ENCODE measurements at places on chromosomes 2 and 18.

GRCh38 chr18:30987467-30988241 is 54.9 kb downstream of the DSC3 start:
- DNase-seq, result no peak

DNA sequence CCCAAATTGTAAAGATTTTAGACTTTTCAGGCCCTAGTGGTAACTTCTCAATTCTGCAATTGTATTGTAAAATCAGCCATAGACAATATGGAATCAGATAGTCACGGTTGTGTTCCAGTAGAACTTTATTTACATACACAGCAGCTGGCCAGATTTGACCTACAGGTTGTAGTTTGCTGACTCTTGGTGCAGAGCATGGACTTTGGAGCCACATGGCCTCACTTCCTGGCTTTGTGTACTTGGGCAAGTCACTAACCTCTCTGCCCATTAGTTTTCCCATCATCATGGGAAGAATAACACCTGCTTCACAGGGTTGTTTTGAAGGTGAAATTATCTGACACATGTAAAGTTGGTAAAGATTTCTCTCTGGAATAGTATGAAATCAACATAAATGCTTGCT is 147.6 kb downstream of the TMEM200C start:
- no peak for DNase-seq

DNA sequence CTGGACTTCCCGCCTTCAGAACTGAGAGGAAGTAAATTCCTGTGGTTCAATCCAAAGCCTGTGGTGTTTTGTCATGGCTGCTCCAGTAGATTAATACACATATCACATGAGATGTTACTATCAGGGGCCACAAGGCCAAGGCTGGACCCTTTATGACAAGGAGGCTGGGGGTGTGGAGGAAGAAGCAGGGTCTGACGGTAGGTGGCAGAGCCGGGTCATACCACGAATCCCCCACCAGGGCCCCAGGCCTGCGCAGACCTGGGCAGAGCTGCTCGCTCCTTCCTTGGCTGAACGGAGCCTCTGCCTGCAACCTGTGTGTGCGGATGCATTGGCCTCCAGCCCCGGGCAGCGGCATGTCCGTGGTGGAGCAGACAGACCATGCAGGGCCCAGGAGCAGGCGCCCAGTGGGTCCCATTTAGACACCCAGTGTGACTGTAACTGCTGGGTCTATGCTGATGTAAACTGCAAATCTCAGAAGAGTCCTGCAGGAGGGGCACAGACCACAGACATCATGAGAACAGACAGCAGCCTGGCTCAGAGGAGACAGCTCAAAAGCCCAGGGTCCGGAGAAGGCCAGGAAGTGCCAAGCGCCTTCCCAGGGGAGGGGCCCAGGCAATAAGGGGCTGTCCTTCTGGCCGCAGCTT is 155.2 kb downstream of the PXDN start:
- DNase-seq, result no peak

- no peak for DNase-seq
Observed at GRCh38 chr2:234596696-234597575, 100.1 kb upstream of the ARL4C start.

GRCh38 chr2:185785851-185786473 is 47.4 kb downstream of the FSIP2 start:
- no peak for DNase-seq

GRCh38 chr2:120948662-120949011 is 213.0 kb downstream of the GLI2 start:
- DNase-seq, result no peak

- no peak for DNase-seq
Observed at GRCh38 chr2:160792837-160793236, 299.2 kb upstream of the RBMS1 start.

GRCh38 chr2:165691615-165692014 is 102.4 kb downstream of the GALNT3 start:
- DNase-seq, result no peak

DNA sequence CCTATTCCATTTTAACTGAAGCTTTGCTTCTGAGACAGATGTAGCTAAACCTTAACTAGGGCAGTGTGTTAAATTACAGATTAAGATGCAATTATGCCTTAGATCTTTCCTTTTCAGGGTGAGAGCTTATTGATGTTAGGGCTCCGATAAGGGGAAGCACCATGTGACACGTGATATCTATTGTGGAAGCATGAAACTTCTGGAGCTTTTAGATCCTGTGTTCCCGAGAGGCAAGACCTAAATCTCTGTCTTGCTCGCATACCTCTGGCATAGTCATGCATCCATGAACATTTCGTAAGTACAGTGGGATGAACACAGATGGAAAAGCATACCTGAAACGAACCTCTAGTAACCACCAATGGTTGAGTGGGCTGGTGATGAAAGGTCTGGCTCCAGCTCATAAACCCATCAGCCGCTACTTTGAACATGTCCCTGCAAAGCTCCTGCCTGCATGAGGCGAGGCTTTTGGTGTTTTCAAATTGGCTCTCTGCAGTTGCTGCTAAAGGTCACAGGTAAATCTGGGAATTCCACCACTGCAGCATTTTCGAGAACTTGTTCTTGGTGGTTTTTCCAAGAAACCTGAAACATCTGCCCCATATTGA is 3.7 kb upstream of the NRP2 start:
- no peak for DNase-seq

- DNase-seq, result no peak
Observed at GRCh38 chr2:200863782-200864175, 679 bp downstream of the CLK1 start.

DNA sequence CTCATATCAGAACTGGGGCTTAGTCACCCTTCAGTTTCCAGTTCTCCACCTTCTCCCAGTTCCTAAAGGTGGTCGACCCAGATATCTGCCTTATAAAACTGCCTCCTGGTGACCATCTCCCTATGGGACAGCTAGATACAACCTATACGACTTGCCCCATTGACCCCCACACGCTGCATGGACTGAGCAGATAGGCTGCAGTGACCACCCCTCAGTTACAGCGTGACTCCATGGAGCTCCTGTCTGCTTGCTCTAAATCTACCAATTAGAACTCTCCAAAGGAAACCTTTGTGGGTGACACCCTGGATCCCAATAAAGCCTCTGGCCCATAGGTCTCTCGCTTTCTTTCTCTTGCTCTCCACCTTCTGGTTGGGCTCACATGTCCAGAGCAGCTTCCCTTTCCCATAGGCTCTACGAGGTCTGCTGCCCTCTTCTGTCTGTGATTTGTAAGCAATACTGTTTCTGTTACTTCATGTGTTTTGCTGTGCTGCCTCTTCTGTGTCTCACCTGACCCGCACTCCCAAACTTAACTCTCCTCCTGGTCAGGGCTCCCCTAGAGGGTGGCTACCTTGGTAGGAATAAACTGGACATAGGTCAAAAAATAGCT is 971.3 kb upstream of the FAM98A start:
- no peak for DNase-seq

GRCh38 chr2:173458991-173459780 is 104.5 kb downstream of the CDCA7 start:
- DNase-seq, result no peak

- no peak for DNase-seq
Observed at GRCh38 chr2:36596397-36596796, 1.6 kb downstream of the FEZ2 start.

GRCh38 chr2:51243892-51244535 is 212.1 kb upstream of the NRXN1 start:
- no peak for DNase-seq

DNA sequence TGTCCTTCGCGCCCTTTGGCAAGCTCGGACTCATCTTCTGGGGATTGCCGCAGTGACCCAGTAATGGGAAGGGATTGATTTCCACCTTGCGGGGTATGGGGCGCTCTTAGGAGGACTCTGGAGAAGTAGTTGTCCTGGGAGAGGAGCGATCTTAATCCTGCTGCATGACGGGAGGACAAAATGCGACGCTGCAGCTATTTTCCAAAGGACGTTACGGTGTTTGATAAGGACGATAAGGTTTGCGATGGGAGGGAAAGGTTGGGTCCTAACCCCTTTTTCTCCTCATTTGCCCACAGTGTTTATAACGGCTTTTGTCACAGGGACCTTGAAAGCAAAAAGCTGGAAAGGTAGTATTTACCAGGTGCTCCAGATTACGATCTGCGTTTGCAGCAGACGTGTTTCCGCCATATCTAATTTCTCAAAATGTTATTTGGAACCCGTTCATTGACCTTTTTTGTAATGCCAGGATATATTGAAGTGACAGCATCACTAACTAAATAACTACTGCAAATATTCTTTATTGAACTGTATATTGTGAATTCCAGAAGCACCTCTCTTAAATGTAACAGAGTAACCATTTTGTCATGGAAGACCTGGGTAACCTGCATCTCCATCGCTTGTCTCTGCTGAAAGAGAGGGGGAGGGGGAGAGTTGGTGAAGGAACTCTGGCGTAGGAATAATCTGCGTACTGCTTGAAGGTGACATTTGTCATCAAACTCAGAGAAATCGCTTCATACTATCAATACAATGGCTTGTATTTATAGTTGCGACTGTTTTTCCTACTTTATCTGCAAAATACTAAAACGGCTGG is 590 bp downstream of the MDH1 start:
- no peak for DNase-seq

- peak; percentile 42 for DNase-seq
Observed at GRCh38 chr2:98412751-98413458, 31.8 kb upstream of the INPP4A start.

DNA sequence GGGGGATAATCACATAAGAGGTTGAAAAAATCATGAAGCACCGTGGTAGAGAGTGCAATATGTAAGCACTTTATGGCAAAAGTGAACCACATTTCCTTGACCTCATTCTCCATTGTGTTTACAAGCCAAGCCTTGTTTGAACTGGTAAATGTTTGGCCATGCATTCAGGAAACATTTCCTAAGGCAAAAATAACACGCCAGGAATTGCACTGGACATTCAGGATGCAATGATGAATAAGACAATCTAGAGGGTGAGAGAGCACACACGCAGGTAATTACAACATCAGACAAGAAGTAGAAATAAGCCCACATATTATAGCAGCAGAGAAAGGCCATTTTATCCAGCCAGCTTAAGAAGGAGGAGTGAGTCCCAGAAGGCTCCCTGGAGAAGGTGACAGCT is 218.0 kb upstream of the OSR1 start:
- no peak for DNase-seq

DNA sequence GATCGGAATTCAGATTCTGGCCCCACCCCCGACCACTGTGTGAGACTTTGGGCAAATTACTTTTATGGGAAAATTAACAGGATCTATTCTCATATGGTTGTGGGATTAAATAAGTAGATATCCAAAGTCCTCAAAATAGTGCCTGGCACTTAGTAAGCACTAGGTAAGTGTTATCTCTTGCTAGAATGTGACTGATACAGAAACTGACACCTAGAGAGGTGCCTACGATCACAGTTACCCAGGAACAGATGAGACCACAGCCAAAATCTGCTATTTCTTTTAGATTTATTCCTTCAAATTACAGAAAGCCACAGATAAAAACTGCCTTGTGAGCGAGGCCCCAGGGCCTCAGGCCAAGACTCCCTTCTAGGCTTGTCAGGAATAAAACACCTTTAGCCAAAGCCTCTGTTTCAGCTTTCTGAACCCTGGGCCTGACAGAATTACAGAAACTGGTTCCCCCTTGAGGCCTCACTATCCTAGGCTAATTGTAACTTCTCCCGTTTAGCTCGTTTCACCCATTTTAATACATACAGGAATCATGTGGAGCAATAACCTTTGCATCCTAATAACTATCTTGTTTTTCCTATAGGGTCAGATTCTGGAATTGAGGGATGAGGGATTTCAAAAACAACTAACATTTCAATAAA is 22.3 kb upstream of the CHMP1B start:
- DNase-seq, result no peak

DNA sequence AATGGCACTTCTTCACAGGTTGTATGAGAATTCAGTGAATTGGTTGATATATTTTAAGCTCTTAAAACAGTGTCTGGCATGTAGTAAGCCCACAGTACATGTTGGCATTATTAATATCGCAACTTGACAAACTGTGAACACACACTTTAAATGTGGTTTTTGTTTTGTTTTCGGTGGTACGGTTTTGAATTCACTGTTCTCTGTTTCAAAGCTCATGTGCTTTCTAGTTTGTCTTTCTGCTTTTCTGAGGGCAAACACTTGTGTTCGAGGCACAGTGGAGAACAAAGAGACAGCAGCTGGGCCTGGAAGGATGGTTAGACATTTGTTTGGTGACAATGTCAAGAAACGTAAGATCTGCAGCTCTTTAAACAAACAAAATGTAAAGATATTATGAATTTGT is 276.5 kb upstream of the MC4R start:
- no peak for DNase-seq

DNA sequence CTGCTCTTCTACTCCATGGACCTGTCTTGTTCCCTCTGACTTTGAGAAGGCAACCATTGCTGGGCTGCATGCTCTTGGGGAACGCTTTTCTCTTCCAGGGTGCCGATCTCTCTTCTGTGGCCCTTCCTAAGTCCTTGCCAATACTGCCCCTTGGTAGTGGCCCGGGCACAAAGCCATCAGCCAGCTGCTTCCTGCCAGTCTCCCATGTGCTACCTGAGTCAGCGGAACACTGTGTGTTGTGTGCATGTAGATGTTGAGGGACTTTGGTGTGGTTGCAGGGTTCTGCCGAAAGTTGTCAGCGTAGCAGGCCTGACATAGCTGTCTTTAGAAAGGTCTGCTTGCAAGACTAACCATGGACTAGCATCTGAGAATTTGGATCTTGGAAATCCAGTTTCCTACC is 35.4 kb downstream of the MGAT5 start:
- DNase-seq, result peak; percentile 39

GRCh38 chr2:119531292-119531691 is 7.0 kb upstream of the SCTR start:
- DNase-seq, result no peak

DNA sequence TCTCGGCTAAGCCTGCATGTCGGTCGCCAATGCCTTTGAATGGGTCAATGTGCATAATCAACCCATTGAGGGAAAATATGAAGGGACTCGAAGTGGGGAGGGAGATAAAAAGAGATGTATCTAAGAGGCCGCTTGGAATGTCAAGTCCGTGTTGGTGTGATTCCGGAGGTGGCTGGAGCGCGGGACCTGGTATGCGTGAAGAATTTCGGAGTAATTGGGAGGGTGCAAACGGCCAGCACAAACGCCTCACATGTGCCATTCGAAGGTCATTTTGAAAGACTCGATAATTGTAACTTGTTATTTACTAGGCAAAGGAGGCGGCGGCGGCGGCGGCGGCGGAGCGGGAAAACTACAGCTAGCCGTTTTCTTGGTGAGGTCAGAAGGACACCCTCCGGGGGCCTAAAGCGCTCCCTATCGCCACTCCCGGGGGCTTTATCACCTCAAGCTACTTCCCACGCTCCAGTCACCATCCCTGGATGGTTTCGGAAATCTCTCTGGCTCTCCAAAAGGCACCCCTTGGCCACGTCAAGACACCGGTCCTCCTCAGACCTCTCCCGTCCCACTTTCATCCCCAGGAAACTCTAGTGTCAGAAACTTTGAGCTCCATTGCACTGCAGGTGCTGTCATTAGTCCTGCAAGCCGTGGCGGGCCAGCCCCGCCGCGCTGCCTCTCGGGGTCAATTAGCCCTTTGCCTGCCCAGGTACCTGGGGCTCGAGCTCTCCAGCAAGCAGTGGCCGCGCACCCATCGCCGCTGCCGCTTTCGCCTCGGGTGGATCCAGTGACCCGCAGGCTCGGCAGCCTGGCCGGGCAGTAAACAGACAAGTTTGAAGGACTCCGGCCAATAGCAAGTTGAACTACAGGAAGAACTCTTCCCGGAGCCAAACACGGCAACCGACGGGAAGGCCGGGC is 1.5 kb downstream of the ERBB4 start:
- no peak for DNase-seq

- no peak for DNase-seq
Observed at GRCh38 chr18:24043403-24043802, 28.8 kb downstream of the TTC39C start.

Measured in activated T-cell treated with anti-CD3 and anti-CD28 coated beads, Interleukin-2, amount 50 U/mL, for 4 hours (primary cell).